Skin of body (tissue), 3 donors: ENCODE measurements at places on chromosomes 12 and 14. TPM values are rescaled to one million over a fixed set of nuclear protein-coding genes. Genes with fewer than 3 reads are reported as not detected.

The AKAP5 gene
- total RNA-seq, result 1.3 TPM

The C12orf54 gene
- total RNA-seq, result not detected

The GZMH gene
- total RNA-seq, result not detected

DNA sequence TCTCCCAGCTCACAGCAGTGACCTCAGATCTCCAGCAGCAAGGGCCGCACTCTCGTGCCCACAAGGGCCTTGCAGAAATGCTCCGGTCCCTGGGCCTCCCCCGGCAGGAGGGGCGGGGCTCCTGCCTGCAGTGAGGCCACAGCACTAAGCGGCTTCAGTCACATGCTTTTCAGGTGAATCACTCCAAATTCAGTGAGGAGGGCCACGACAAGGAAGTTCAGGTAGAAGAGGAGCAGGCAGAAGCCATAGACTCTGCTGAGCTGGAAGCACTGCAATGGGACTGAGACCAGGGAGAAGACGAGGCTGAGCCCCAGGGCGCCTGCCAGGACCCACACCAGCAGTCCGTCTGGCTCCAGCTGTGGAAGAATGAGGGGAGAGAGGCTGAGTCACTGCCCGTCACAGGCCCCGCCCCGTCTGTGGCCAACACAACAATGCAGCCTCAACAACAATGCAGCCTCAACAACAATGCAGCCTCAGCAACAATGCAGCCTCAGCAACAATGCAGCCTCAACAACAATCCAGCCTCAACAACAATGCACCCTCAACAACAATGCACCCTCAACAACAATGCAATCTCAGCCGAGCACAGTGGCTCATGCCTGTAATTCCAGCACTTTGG is 35.2 kb downstream of the SLC8B1 start:
- DNase-seq, result no peak

- no peak for DNase-seq
Observed at GRCh38 chr14:100370003-100370402, 46.9 kb downstream of the SLC25A47 start.

- DNase-seq, result no peak
Observed at GRCh38 chr14:46139649-46140048, 511.9 kb downstream of the RPL10L start.

DNA sequence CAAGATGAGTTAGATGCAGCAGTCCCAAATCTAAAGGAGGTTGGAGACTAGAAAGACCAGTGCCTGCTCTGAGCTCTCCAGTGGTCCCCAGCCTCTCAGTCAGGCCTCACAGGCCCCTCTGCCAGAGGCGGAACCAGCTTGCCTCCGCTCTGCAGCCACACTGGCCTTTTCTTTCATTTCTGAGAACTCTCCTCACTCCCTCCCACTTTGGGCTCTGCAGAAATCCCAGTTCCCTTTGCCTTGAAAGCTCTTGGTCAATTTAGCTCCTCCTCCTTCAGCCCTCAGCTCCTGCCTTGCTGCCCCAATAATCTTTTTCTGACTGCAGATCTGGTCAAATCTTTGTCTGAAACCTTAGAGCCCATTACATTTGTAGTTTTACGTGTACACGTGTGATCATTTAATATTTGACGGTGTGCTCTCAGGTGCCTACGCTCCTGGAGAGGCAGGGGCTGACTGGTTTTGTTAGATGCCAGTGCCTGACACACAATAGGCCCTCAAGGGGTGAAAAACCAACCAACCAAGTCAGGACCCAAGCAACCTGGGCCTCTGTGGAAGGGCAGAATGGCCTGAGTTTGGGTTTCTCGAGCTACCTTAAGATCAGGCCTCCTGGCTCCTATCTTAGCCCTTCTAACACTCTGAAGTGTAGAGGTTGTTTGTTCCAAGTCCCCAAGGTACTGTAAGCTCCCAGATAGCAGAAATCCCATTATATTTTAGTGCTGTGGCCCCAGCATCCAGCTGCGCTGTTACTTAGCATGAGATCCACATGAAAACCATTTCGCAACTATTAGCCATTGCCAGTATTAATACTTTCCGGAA is 1.1 kb upstream of the NUDT4 start:
- no peak for DNase-seq

- DNase-seq, result no peak
Observed at GRCh38 chr12:6265038-6265405, 45.5 kb upstream of the PLEKHG6 start.

DNA sequence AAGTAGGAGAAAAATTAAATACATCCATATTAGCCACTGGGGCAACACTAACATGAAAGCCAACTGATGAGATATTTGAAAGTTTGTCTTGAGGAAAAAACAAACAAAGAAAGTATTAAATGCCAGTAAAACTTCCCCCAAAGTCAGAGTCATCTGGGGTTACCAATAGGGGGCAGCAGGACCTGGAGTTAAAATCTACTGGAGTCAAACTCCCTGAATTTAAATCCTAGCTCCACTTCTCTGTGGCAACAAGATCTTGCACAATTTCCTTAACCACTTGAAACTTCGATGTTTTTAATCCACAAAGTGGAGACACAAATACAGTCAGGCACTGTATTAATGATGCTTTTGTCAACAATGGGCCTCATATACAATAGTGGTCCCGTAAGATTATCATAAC is 14.4 kb downstream of the PLEKHG7 start:
- no peak for DNase-seq

DNA sequence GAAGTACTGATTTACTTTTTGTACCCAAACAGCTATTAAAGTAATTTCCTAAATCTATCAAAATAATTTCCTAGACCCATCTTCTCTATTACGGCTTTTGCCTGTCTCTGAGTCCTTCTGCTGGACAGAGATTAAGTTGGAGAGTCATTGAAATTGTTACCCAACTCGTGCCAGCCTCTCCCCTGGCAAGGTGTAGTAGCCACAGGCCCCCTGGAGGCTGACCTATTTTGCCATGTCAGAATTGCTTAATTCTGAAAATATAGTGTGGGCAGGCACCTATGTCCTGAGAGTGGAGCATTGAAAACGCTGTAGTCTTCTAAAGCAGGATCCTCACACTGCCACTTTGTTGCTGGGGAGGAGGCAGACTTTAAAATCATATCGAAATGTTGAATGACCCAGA is 308.2 kb downstream of the GLT1D1 start:
- no peak for DNase-seq

DNA sequence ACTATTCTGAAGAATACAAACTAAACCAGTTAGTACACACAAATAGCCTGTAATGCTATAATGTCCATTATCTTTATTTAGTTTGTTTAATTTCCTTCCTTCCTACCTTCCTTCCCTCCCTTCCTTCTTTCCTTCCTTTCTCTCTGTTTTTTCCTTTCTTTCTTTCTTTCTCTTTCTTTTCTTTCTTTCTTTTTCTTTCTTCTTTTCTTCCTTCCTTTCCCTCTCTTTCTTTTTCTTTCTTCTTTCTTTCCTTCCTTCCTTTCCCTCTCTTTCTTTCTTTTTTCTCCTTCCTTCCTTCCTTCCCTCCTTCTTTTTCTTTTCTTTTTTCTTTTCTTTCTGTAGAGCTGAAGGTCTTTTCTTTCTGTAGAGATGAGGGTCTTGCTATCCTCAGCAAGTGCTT is 131.2 kb downstream of the TMEM30B start:
- DNase-seq, result no peak
